ENCODE measurements at places on chromosomes 12 and 14. TPM values are rescaled to one million over a fixed set of nuclear protein-coding genes. Genes with fewer than 3 reads are reported as not detected.

Gene KRT4
- total RNA-seq = not detected

Gene SVOP
- total RNA-seq = not detected

Gene TAS2R20
- total RNA-seq = 2.0 TPM

Gene SLC25A47
- not detected for total RNA-seq

Data from activated naive CD8-positive, alpha-beta T cell treated with anti-CD3 and anti-CD28 coated beads, Interleukin-2, amount 10 ng/mL, durations not matched to agents 7 days and 5 days (primary cell).